NCI-H526 (cell line): ENCODE measurements at places on chromosomes 3 and 15.

DNA sequence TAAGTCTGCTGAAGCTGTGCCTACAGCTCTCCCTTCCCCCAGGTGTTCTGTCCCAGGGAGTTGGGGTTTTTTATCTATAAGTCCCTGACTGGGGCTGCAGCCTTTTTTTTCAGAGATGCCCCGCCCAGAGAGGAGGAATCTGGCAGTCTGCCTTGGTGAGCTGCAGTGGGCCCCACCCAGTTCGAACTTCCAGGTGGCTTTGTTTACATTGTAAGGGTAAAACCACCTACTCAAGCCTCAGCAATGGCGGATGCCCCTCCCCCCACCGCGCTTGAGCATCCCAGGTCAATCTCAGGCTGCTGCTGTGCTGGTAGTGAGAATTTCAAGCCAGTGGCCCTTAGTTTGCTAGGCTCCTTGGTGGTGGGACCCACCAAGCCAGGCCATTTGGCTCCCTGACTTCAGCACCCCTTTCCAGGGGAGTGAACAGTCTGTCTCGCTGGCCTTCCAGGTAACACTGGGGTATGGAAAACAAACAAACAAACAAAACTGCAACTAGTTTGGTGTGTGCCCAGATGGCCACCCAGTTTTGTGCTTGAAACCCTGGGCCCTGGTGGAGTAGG, 189.4 kb downstream of the MFSD1 start:
- peak; percentile 86 for DNase-seq

- DNase-seq: no peak
Observed at GRCh38 chr15:69972436-69972835, 125.3 kb downstream of the TLE3 start.

- peak; percentile 37 for DNase-seq
Observed at GRCh38 chr15:70569091-70569713, 194.2 kb downstream of the UACA start.

GRCh38 chr3:198030726-198031125, 70.7 kb downstream of the LMLN start:
- DNase-seq: no peak

- DNase-seq: no peak
Observed at GRCh38 chr3:169199283-169199682, 464.2 kb downstream of the MECOM start.

DNA sequence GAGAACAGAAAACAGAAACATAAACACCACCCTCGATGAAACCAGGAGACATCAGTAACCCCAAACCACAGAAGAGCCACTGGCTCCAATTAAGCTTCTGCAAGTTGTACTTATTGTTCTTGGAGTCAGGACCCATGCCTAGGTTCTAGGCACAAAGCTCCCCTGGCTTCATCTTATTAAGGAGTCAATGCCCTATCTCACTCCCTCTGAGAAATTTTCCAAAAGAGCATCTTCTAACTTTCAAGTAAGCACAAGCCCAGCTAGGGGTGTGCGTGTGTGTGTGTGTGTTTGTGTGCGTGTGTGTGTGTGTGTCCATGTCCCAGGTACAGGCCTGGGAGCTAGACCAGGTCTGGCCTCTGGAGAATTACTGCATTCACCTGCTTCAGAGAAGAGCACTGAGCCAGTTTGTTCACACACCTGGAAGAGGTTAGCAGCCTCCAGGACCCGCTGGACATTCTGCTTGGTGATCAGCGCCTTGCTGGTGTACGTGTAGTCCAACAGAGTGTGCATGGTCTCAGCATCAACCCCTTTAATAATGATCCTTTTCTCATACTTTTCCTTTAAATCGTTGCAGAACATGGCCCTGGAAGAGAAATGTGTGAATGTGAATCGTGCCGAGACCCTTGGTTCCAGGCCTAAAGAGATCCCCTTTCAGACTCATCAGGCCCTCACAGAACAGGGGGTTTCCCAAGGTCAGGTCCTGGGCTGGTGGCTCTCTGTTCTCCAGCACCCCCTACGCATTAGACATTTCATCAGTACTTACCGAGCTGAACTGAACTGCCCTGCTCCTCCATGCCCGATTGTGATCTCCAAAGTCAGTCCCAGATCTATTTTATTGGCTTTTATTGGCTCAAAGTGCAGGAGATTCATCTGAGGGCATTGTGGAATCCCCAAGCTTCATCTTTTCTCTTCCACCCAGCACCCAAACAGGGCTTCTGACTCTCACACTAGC, 27.8 kb downstream of the KLHL6 start:
- DNase-seq: no peak

DNA sequence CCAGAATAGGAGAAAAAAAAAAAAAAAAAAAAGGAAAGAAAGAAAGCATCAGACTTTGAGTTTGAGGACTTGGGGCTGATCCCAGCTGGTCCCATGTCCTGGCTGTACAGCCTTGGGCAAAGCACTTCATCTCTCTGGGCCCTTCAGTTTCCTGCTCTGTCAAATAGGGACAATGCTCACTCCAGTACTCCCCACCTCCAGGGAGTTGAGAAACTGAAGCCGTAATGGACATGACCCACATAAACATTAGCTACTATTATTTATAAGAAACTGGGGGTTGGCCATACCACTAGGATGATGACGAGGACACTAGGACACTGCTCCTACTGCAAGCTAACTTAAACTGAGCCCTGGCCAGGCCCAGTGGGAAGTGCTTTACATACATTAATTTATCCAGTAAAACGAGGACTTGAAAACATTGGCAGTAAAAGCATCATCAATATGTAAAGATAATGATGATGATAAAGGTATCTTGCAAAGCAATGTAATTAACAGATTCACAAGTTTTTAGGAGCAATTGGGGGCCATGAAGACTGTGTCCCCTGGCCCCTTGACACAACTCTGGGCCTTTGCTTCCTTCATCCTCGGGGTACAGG, 22.9 kb upstream of the SMAD6 start:
- peak; percentile 6 for DNase-seq

- DNase-seq: no peak
Observed at GRCh38 chr3:36786921-36787890, 22.9 kb upstream of the DCLK3 start.

GRCh38 chr15:98853161-98853560, 154.4 kb downstream of the PGPEP1L start:
- DNase-seq: peak; percentile 90
